Activated CD4-positive, CD25-positive, alpha-beta regulatory T cell treated with anti-CD3 and anti-CD28 coated beads, Interleukin-2, amount 50 U/mL, for 24 hours (primary cell): ENCODE measurements at places on chromosomes 5 and 9.
A peak's percentile ranks its signal among the peaks of the same experiment; 100 is the strongest.

- ATAC-seq = no peak
Measured at GRCh38 chr9:21933865-21934264, 60.3 kb downstream of the CDKN2A start.

- ATAC-seq = peak; percentile 31
Measured at GRCh38 chr5:96113170-96113939, 151.7 kb upstream of the ELL2 start.

GRCh38 chr9:32486839-32487562 is 39.0 kb downstream of the RIGI start:
- ATAC-seq = no peak

- no peak for ATAC-seq
Measured at GRCh38 chr9:29945012-29945411, 2371.7 kb upstream of the C9orf72 start.

DNA sequence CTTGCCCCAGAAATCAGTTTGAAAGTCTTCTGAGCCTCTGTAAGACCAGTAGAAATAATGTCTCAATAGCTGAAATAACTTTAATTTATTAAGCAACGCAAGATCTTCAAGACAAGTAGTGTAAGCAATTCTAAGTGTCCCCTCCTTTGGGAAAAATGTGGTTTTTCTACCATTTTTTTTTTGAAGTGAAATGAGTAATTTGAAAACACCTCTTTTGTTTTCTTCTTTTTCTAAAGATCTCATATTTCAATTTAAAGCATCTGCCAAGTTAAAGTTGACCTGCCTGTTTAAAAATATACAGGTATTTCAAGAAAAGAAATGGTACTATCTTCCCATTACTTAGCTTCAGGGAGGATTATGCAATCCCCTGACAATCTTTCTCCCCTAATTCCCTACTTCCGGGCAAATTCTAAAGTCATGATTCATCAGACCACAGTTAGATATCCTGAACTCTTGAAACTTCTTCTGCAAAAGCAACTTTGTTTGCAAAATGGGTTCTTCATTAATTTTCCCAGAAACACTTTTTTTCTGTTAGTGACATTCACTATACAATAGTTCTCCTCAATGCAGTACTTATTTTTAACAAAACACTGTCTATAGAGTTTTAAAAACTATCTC is 7.8 kb upstream of the ANXA1 start:
- no peak for ATAC-seq

GRCh38 chr9:111870774-111871498 is 25.7 kb upstream of the UGCG start:
- peak; percentile 32 for ATAC-seq

DNA sequence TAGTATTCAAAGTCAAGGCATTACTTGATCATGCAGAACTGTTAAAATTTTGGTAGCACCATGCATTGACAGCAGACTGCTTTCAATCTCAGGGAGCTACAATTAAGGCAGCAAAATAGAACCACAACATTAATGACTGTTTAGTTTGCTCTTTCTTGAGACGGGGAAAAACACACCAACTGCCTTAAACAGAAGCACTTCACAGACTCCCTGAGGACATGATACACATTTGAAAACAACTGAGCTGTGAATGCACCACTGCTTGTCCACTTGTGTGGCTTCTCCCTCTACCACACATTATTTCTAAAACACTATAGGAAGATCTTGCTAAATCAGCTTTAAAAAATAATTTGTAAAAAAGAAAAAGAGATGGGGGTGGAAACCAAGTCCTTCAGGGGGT is 79.6 kb upstream of the MAST4 start:
- ATAC-seq = no peak

GRCh38 chr9:131658377-131659129 is 81.3 kb downstream of the RAPGEF1 start:
- ATAC-seq = peak; percentile 60

- no peak for ATAC-seq
Measured at GRCh38 chr9:105328872-105329718, 84.6 kb downstream of the SLC44A1 start.

DNA sequence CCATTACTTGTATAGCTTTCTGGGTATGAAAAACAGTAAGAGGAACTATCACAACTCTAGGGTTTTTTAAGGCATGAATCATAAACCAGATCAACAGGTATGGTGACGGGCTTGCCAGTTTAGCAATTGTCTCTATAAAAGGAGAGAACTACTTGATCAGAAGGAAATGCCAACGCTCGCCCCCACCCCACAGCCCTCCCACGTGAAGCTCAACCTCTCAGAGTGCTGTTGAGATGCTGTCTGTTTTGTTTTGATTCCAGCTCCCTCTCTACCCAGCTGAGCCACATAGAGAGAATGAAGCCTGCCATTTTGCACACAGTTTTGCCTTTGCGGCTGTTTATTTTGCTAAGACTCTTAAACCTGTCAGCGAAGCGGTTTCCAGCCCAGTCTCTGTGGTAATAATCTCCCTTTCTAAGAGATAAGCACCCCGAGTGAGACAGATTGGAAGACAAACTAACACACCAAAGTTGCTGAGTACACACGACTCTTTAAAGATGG is 257.9 kb upstream of the ANKRD55 start:
- ATAC-seq = peak; percentile 55

DNA sequence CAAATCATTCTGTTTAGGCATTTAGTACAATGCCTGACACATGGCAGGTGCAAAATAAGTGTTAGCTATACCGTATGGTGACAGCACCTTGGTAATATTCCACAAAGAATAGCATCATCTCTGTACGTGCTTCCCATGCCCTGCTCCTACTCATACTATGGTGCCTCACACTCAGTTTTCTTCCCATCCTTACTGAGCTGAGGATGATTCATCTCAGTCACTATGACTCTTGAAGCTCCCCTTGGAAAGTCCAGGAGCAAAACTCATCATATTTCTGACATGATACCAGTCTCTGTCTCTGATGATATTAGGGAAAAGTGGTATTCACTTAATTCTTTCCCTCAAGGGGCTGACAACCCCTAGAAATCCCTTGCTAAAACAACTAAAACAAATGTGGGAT is 423.3 kb downstream of the EFNA5 start:
- no peak for ATAC-seq

DNA sequence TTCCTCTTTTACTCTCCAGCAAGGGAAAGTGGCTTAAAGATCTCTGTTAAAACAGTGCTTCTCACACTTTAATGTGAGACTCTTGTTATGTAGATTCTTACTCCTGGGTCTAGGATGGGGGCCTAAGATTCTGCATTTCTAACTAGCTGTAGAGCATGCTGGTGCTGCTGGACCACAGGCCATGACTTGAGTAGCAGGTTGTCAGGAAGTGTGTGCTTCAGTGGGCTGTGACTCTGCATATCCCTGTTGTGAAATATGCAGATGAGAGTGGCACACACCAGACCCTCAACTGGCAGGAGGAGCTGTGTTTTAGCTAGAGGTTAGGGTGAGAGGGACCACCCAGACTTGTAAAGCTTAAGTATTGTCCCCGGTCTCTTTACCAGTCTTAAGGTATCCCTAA is 191.1 kb upstream of the DMRT1 start:
- ATAC-seq = peak; percentile 30

DNA sequence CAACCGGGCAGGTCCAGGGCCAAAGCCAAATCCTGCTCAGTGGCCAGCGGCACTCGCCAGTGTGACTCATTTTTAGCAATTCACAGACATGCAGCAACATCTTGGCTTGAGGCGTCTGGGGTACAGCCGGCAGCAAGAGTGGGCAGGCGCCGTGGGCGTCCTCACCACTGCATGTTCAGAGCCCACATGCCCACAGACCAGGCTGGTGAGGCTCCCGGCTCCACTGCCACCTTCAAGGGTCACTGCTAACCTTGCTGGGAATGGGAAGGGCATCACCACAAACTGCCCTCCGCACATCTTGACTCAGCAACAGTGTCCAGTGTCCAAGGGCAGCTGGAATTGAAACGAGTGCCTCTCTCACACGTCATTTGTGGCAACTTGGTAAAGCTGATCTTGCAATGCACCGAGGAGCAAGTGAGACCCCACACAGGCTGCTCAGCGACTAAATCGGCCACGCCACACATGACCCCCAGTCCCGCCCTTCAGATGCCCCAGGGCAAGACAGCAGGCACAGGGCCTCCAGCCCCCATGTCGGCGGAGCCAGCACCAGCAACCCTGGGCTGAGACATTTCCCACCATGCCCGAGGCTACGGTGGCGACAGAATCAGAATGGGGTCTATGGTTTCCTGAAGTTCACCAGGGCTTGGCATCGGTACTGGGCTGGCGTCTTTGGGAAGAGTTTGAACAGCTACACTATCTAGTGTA is 140.3 kb downstream of the ROR2 start:
- ATAC-seq = no peak

DNA sequence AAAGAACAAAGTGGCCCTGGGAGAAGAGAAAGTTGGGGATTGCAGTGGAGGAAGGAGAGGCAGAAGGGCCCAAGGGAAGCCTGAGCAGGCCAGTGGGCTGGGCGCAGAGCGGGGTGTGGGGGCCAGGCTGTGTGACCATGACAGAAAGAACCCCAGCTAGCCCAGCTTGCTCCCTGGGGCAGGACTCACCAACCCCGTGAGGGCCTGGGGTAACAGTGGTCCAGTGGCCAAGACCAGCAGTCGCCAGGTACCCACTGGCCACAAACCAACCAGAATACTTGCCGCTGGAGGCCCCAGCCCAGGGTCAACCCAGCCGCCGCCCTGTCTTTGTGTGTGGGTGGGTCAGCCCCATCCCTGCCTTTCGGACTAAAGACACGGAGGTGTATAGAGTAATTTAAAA is 146.5 kb downstream of the CACNA1B start:
- no peak for ATAC-seq

GRCh38 chr9:120850315-120850714 is 7.6 kb upstream of the PSMD5 start:
- ATAC-seq = no peak

- ATAC-seq = no peak
Measured at GRCh38 chr5:151491062-151491461, 43.7 kb downstream of the SLC36A1 start.

DNA sequence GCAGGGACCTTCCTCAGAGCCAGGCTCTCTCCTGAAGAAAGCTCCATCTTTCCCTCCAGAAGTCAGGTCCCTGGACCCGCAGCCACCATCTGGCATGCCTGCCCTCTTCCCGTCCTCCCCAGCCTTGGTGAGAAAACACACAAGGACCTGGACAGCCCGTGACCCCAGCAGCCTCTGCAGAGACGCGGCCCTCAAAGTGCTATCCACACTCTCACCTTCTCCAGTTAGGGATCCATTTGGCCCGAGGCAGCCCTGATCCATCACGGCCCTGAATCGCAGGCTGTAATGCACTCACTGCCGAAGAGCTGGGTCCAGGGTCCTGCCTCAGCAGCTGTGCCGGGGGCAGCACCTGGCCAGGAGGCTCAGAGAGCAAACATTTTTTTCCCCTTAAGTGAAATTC is 185.1 kb downstream of the OLFM1 start:
- no peak for ATAC-seq

DNA sequence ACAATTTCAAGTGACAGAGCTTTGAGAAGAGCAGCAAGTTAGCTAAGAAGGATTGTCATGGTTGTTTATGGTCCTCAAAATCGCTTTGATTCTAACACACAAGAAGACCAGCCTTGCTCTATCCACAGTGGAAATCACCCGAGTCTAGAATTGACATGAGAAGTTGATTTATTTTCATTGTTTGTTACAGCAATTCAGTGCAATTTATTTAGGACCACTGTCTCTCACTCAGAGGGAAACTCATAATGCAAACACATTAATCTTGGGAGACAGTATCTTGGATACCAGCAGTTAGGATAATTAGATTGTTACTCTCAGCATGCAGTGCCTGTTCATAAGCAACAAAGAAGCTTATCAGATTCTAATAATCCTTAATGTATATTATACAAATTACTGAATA is 498.9 kb downstream of the NTRK2 start:
- ATAC-seq = no peak

DNA sequence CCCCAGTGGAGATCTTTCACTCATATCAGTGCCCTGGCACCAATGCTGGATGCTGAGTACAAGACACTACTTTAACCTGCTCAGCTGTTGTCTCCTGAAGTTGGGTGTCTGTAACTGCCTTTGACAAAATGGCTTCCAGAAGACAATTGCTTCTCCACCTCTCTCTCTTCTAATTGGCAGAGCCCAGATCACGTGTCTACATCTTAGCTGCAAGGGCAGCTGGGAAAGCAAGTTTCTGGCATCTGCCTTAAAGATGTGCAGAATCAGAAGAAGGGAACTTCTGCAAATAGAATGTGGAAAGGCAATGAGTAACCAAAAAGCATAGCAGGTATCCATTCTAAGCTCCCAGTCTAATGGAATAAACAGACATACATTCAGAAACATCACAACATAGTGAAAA is 81.1 kb downstream of the PDZD2 start:
- ATAC-seq = no peak

- ATAC-seq = no peak
Measured at GRCh38 chr5:38148021-38148625, 110.2 kb upstream of the EGFLAM start.

GRCh38 chr5:105616599-105616998 is 2054.0 kb upstream of the NUDT12 start:
- ATAC-seq = no peak

DNA sequence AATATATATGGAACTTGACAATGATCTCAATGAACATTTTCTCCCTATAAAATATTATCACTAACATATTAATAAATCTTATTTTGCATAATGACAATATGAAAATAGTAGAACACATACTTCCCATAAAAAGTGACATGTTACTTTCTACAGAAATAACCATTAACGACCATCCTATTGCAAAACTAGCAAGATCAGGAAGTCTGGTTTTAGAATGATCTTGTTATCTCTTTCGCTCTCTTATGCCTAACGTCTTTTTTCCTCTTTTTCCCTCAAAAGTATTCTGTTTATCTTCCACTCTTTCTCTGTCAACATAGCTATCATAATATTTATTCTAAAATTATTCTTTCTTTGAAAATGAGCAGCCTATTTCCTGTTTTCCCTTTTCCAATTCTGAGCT is 21.6 kb upstream of the C5orf46 start:
- no peak for ATAC-seq

GRCh38 chr5:12896086-12896485 is 991.8 kb upstream of the CTNND2 start:
- ATAC-seq = no peak

DNA sequence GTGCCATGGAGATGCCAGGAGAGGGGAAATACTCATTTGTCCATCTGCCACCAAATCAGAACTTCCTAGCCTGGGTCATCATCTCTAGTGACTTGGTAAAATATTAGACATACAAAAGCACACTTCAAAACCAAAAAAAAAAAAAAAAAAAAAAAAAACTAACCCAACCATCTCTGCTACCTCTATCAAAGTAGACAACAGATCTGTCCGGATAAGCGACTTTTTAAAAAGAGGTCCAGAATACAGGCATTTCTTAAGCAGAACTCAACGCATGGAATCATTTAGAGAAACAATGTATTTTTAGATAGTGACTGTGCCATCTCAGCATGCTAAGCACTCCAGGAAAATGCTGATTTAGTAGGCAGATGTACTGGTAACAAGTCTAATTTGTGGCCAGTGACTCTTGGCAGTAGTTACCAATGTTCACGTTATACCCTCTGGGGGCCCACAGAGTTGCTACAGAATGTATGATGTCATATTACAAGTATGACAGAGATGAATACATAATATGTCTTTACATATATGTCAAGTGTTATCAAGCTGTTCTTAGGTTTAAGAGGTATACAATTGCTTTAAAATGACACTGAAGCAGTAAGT is 107.8 kb downstream of the SMIM23 start:
- peak; percentile 56 for ATAC-seq

GRCh38 chr9:127202461-127203169 is 62.0 kb upstream of the GARNL3 start:
- ATAC-seq = no peak

GRCh38 chr5:1536322-1536845 is 12.6 kb upstream of the LPCAT1 start:
- peak; percentile 100 for ATAC-seq
